ENCODE measurements at places on chromosomes 2 and 18.

DNA sequence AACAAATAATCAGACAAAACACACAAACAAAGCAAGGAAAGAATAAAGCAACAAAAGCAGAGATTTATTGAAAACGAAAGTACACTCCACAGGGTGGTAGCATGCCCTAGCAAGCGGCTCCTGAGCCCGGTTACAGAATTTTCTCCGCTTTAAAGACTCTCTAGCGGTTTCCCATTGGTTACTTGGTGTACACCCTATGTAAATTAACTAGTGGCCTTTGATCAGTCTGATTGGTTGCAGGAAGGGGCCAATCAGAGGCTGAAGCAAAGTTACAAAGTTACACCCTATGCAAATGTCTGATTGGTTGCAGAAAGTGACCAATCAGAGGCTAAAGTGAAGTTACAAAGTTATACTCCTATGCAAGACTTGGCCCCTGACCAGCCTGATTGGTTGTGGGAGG, 242.9 kb downstream of the LDLRAD4 start:
- DNase-seq = no peak

DNA sequence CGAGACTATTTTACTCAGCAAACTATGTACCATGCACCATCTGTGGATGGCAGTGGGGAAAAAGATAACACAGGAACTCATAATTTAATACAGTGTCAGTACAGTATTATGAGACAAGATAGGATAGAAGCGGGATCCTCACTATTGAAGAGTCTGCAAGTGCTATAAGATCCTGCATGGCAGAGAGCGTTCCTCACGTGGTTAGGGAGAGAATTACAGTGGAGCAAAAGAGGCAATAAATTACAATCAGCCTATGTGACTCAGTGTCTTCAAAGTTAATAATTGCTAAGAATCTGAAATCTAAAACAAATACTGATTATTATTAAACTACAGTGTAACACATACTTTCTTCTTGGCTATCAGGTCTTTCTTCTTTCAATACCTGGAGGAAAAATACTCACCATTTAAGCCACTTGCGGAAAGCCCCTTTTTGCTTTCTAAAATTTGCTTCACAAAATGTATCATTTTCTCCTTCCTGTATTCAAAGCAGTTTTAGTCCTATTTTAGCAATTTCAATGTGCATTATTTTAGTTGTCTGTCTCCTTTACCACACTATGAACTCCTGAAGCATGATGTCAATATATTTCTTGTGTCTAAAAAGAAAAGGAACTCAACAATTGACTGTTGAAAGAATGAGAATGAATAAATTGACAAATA, 342.9 kb downstream of the SPAG16 start:
- DNase-seq = no peak

GRCh38 chr2:31919499-31919898, 91.3 kb downstream of the MEMO1 start:
- DNase-seq = no peak

DNA sequence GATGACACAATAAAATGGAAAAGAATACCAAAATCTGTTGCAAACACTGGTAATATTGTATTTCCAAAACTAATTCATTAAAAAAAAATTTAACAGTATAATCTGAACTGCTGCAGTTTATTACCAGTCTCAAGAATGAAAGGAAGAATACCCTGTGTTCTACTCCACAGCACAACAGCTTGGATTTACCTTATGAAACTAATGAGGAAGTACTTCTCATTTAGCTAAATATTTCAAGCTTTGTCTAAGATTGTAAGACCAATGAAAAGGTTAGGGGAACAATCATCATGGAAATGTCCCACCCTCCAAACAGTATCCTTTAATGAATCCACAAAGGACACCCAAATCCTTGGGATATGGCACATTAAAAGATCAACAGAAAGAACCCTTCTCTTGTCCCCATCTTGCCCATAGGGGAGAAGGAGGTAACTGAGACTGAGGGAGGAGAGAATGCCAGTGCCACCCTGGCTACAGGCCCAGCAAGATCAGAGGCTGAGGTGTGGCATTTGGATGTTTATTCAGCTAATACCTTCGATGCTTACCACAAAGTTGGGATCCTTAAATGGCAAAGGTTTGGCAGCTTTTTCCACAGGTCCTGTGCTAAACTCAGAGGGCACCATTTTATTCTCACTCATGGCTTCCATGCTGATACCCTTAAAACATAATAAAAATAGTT, 17.7 kb downstream of the INO80C start:
- no peak for DNase-seq

DNA sequence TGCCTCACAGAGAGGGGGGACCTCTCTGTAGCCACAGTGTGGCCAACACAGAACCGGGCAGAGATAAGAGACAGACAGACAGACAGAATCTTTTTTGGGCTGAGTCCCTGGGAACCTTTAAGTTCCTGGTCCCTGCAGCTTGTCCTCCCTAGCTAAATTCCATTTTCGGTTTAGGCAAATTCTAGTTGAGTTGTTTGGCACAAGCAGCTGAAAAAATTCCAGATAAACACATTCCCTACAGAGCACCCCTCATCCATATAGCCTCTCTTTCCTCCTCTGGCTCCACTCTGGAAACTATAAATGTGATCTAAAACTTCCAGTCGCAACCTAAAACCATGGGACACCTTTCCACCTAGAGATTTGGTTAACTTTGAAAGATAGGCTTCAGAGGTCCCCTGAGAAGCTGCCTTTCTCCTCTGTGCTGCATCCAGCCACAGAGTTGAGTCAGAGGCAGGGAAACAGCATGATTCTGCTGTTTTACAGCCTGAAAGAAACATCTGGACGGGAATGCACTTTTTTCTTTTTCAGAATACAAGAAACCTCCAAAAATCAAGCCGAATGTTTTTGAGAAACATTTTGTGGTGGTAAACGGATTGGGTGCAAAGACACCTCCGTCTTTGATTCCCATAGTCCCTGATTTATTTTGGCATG, 30.9 kb downstream of the SLC4A3 start:
- DNase-seq = no peak

DNA sequence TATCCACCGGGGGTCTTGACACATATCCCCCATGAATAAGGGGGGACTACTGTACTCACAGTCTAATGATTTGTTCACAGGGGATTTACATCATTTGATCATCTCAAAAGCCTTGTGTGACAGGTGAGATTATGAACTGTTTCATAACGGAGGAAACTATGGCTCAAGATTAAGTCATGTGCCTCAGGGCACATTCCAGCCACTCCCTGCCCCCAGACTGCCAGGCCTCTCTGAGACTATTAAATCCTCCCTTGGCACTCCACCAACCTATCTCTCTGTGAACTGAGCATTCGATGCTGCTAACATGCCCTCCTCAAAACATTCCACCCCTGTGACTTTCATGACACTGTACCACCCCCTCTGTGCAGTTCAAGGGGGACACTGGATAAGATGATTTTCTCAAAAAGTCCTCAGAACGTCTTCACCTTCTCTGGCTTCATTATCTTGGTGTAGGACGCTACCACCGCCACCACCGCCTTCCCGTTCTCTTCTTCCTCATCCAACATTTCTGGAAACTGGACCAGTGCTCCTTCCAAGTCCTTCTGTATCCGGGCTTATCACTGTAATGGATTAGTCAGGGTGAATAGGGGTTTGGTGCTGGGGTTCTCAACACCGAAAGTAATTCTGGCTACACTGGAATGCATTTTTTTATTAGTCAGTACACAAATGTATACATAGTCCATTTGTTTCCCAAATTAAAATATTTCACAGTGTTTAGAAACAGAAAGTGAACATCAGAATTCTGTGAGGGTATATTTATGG, 169.6 kb downstream of the KCNS3 start:
- DNase-seq = no peak

DNA sequence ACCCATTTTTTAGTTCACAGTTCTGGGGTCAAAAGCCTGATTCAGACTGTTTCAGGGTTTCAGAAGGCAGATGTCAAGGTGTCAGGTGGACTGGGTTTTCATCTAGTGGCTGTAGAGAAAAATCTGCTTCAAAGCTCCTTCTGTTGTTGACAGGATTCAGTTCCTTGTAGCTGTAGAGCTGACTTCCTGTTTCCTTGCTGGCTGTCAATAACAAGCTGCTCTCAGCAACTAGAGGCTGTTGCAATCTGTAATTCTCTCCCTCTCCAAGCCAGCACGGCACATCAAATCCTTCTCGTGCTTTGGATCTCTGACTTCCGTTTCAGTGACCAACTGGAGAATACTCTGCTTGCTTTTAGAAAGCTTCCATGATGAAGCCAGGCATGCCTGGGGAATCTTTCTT, 179.4 kb downstream of the DOK6 start:
- DNase-seq = peak; percentile 4

GRCh38 chr2:202883987-202884675, 12.6 kb upstream of the ICA1L start:
- DNase-seq = no peak

DNA sequence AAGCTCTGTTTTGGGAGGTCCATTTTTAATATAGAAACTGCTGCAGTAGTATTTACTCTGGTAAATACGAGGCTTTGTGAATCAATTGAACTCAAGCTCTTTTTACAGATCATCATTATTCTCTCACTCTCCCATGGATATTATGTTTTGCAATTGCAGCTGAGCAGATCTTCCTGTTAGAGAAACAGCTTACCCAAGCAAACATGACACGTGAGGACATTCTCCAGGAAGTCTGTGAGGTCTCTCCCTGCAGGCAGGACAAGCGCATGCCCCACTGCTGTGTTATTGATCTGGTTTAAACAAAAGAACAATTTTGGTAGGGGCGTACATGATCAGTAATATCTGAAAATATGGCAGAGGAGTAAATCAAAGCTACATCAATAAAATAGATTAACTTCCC, 72.1 kb downstream of the COL6A3 start:
- DNase-seq = no peak

DNA sequence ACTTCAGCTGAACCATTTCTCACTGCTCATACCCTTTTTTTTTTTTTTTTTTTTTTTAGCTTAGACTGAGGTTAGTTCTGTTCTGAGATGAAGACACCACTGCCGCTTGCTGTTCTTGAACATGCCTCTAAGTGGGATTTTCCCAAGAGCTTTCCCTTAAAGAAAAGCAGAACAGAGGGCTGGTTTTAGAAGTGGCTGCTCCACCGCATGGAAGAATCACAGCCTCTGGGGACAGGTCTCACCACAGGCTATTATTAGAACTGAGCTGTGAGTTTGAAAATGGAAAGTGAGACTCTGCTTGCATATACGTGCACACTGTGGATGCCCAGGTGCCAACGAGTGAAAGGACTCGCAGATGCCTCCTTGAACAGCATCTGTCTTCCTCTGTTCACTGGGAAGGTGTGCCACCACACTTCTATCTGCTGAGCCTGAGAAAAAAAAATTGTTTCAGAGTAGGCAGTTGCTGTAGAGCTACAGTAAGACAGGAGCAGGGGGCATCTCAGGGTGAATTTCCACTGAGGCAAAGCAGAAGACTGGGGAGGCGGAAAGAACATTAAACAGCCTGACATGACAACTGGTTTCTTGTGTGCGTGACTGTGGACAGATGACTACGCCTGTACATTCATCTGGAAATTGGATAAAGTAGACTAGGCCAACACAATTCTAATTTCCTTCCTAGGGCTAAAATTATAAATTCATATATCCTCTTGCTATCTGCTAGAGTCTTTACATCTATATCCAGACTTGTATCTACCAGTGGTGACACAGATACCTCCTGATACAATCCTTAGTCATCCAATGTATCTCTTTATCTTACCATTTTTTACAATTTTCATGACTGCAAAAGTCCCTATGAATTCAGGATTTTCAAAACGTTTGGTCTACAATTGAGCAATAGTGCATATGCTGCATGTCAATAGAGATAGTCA, 1045.7 kb upstream of the CELF4 start:
- DNase-seq = no peak

DNA sequence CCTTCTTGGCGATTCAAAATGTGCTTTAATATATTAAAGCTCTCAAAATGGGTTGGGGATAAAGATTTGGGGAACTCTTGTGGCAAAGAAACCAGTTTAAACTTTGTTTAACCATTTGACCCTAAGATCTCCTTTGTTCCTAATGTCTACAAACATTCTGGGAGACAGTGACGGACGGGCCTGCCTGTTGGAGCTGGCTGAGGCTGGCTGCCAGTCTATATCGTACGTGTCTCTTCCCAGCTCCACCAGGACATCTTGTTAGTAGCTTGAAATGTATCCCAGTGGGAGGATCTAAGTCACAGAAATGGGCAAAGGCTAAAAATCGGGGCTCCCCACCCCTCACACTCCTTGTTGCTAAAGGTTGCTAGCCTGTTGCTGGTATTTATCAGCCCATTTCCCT, 30.7 kb downstream of the ZNF532 start:
- no peak for DNase-seq

DNA sequence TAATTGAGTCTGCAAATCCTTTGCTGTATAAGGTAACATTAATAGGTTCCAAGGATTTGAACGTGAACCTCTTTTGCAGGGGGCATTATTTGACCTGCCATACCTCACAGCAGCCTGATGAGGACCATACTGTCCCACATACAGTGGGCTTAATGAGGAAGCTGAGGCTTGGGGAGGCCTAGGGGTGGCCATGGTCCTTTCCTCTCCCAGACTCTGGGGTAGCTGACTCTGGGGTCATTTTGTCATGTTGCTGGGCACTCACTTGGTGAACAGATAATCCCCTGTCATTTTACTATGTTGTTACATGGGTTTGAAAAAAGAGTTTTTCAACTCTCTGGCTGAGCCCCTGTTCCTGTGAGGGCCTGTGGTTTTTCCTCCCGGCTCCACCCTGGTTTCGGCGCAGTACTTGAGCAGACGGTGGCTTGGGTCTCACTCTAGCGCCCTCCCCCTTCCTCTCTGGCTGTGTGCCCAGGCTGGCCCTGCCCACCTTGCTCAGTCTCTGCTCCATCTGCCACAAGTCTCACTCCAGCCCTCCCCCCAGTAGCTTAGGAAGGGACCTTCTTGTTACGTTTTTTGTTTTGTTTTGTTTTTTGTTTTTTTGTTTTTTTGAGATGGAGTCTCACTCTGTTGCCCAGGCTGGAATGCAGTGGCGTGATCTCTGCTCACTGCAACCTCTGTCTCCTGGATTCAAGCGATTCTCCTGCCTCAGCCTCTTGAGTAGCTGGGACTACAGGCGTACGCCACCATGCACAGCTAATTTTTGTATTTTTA, 21.0 kb downstream of the INPP4A start:
- DNase-seq = peak; percentile 86

DNA sequence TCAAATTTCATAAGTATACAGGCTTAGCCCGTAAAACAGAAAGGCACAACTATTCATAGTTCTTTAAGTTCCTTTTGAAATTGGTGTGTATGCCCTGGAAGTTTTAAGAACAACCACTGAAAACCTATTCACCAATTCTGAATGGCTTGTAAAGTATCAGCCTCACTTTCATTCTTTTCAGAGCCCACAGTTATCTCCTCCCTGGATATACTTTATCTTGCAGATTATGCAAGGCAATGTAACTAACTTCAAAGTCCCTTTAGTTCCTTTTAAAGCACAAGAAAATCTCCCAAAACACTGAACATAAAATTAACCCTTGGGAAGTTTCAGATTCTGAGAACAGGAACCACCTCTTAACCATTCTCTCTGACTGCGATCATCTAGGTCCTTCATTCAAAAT, 1.1 kb downstream of the STRN start:
- DNase-seq = no peak

DNA sequence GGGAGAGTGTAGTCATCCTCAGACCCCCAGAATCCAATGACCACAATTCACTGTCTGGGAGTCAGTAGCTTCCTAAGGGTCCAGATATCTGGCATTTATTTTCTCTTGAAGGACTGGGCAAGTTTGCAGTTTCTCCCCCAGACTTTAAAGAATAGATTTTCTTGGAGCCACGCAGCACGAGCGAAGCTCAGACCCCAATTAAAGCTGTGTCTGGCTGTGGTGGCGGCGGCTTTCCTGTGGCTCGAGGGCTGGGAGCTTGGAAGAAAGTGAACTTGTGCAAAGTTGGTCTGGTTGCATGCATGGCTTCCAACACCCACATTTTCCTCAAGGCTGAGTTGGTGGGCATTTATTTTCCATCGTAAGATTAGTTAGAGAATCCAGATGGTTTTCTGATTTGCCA, 105.0 kb downstream of the ACKR3 start:
- DNase-seq = no peak
